Esophagus squamous epithelium (tissue), 5 donors: ENCODE measurements at places on chromosomes 16 and 17.

GRCh38 chr17:43615330-43616028, 46.2 kb downstream of the MEOX1 start:
- no peak for DNase-seq

DNA sequence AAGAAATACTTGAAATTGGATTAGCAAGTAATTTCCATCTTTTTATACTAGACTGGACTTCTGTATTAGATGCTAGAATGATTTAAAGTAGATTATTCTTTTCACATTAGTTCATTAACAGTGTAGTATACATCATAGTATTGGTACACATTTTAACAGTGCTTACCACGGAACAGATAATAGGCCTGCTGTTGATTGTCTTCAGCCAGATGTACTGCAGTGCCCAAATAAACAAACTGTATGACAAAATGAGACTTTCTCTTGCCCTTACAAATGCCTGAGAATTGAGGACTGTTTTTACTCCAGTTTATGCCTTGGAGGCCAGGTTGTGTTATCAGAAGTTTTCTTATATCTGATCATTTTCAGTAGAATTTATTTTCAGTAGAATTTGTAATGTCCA, 631 bp downstream of the EVI2A start:
- DNase-seq: no peak

GRCh38 chr16:87581857-87582215, 20.5 kb upstream of the JPH3 start:
- DNase-seq: peak; percentile 7

- DNase-seq: no peak
Observed at GRCh38 chr16:85266857-85267256, 154.6 kb upstream of the CIBAR2 start.

- DNase-seq: no peak
Observed at GRCh38 chr17:49494986-49495841, at the start of gene NGFR. TSS of gene NGFR (plus strand) at chr17:49495293. CDS start at chr17:49495418, 125 bp downstream.
